Activated CD4-positive, CD25-positive, alpha-beta regulatory T cell (primary cell): ENCODE measurements at places on chromosomes 5 and 9.

DNA sequence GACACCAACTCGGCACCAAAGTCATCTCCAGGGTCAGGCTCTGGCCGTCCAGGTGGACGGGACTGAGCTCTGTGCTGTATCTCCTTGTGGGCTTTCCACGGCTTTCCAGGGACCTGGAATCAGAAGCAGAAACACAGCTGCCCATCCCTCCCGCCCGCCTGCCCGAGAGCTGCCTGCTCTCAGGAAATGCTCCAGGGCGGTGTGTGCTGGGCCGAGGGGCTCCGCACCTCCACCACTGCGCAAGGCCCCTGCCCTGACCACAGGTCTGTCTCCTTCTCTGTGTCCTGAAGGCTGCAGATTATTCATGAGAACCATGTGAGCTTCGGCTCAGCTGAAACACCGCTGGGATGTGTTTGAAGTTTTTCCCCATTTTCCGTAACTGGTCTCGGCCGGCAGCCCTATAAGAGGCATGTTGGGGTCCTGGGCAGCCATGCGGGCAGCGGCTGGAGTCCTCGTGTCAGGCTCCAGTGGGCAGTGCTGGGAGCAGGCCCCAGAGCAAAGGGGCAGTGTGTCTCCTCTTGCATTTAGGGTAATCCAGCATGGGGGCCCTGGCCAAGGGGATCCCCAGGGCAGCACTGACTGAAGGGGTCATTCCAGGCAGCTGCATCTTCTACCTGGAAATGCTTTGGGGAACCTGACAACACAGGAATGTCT, 22.8 kb downstream of the NKD2 start:
- no peak for DNase-seq

GRCh38 chr5:20470997-20471396, 483.0 kb upstream of the CDH18 start:
- no peak for DNase-seq

GRCh38 chr5:127425037-127425436, 92.4 kb upstream of the PRRC1 start:
- DNase-seq = no peak

GRCh38 chr9:109574061-109574882, 76.2 kb upstream of the PTPN3 start:
- DNase-seq = no peak

GRCh38 chr9:89637787-89638186, 33.0 kb downstream of the GADD45G start:
- no peak for DNase-seq

DNA sequence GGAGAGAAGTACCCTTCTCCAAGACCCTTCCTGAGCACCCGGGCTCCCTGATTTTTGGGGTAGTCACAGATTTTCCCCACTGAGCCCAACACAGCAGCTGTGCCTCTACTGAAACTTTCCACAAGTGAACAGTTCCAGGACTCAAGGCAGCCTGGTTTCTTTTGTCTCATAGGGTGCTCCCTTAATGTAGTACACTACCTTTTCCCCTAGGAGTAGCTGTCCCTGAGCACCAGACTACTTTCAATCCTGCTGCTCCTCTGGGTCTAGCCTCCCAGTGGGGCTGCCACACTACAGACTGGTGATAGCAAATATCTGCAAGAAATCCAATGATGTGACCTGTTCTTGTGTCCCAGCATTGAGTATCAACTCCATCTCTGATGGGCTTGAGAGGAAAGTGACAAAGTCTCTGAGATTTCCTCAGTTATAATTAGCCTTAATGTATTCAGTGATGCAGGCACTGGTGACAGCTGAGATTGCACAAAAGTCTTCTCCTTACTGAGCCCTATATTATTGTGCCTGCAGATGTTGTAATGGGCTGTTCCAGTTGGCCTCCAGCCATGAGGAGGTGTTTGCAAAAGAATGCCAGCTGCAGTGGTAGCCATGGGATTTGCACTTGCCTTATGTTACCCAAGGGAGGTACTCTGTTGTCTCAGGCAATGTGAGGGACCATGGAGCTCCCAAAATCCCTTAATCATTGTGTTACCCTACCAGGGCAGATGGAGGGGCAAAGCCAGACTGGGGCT, 1802.5 kb downstream of the EFNA5 start:
- DNase-seq = no peak

GRCh38 chr9:119083673-119084072, 285.6 kb downstream of the BRINP1 start:
- DNase-seq = no peak

GRCh38 chr9:132575005-132575609, 7.3 kb upstream of the BARHL1 start:
- no peak for DNase-seq

- no peak for DNase-seq
Measured at GRCh38 chr9:5834214-5834613, 1.3 kb upstream of the ERMP1 start.
